Activated T-cell treated with anti-CD3 and anti-CD28 coated beads for 1 hour (primary cell): ENCODE measurements at places on chromosomes 16 and 17.

- DNase-seq: peak; percentile 48
These were observed 5.4 kb upstream of the NFATC3 start for GRCh38 chr16:68079626-68080344.

- no peak for DNase-seq
These were observed 742 bp upstream of the FBXO31 start for GRCh38 chr16:87384162-87384874.

DNA sequence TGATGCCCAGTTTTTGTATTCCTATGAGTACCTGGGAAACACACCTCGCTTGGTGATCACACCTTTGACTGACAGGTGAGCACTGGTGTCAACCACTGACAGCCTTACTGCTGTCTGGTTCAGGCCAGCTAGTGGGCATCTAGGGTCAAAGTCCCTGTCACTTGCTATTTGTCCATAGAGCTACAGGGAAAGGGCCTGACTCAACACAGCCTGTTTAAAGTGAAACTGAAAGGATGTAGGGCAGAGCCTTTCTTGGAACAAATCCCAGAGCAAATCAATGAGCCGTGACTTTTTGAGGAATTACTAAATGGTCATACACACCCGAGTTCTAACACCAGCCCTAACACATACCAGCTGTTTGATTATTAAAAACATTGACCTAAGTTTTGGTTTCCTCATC, 106.8 kb downstream of the DNAH9 start:
- DNase-seq: no peak

GRCh38 chr17:58658804-58659713, 32.8 kb downstream of the TEX14 start:
- DNase-seq: peak; percentile 51

- no peak for DNase-seq
These were observed 19.6 kb downstream of the NT5M start for GRCh38 chr17:17322516-17323510.

DNA sequence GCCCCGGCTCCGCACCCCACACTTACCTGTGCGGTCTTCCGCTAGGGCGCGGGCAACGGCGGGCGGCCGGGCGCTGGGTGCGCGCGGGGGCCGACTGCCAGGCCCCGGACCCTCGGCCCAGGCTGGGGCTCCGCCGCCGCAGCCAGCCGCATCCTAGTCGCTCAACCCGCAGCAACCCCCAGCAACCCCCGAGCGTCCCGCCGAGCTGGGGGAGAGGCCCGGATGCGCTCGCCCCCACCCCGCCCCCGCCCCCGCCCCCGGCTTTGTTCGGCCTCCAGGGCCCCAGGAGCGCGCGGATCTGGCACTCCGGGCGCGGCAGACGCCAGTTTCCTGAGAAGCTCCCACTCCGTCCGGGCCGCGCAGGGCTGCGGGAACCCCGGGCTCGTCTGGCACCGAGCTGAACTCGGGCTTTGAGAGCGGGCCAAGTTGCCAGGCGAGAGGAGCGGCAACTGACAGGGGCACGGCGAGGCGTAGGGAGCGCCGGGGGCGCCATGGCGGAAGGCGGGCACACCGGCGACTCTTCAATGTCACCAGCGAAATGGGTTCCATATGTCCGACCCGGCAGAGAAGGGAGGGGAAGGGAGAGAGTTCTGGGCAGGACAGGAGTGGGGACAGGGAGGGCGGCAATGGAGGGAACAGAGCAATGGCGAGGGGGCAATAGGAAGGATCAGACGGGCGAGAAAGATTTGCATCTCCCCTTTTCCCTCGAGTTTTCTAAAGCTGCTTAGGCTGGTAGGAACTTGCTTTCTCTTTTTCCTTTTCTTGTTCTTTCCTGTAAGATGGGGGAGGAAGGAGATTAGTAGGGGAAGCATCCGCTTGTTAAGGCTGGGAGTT, 13.7 kb downstream of the HOXB4 start:
- DNase-seq: no peak

GRCh38 chr16:87927195-87927562, 9.2 kb downstream of the CA5A start:
- no peak for DNase-seq

- DNase-seq: no peak
These were observed 508 bp downstream of the FLCN start for GRCh38 chr17:17236295-17237025.

GRCh38 chr17:80446645-80447405, 29.6 kb downstream of the NPTX1 start:
- no peak for DNase-seq

GRCh38 chr17:74943808-74944522, 8.3 kb downstream of the OTOP3 start:
- no peak for DNase-seq

DNA sequence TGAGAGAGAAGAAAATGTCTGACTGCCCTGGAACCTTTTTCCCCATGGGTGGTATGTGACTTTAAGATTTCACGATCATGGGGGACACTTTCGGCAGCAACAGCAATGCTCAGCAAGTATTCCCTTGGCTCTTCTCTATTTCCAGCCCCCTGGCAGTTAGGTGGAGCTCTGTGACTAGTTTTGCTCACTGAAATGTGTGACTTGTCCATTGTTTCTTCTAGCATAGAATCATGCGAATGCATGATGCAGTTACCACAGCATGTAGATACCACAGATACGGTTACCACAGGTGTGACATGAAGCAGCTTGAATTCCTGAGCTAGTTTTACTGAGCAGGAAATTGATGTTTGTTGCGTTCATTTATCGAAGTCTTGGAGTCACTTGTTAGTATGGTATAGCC, 1034.5 kb upstream of the EEF2KMT start:
- DNase-seq: no peak

DNA sequence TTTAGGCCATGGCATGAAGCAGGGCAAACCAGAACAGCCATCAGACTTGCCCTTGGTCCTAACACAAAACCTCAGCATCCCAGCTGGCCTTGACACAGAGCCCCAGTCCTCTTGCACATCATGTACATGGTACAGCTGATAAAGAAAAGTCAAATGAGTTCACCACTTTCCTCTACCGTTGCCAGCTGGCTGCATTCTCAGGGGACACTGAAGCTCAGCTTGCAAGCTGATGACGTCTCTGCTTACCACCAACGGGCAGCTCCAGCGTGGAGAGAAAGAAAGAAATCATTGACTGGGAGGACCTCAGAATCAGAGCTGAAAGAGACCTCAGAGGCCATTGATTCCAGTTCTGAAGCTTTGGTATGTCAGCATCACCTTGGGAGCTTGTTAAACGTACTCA, 80.7 kb upstream of the CES5A start:
- DNase-seq: no peak
